ENCODE measurements at places on chromosomes 3 and 15.

- peak; percentile 87 for DNase-seq
These were observed 34.8 kb upstream of the CD47 start for GRCh38 chr3:108125550-108126071.

- DNase-seq: no peak
These were observed 68.0 kb downstream of the LRRK1 start for GRCh38 chr15:100987143-100987542.

DNA sequence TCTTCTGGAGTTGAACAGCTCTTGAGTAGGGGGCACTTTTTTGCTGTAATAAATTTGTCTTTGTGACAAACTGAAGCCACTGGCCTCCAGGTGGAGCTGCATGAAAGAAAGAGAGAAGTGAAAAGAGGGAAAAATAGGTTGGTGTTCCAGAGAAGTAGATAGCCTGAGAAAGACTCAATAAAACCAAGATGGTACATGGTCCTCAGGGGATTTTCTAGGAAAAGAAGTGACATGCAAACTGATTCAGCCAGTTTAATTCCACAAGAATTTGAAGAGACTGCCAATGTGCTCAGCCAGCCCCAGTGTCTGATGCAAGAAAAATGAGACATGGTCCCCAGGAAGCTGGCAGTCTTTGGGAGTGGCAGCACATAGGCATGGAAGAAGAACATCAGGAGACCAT, 152.7 kb downstream of the CD47 start:
- DNase-seq: peak; percentile 55

DNA sequence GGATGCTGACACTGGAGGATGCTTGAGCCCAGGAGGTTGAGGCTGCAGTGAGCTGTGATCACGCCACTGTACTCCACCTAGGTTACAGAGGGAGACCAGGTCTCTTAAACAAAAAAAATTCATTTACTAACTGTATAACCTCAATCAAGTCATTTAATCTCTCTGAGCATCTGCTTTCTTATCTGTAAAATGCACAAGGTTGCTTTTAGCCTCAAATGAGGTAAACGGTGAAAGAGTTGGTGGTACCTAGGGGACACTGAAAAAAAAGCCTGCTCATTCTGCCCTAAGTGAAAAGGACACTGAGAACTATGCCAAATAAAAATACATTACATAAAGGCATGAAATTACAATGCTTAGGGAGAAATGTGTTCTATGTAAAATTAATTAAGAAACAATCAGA, 3.4 kb downstream of the PP2D1 start:
- DNase-seq: no peak

- DNase-seq: no peak
These were observed 332.0 kb upstream of the SLCO3A1 start for GRCh38 chr15:91521548-91521947.

DNA sequence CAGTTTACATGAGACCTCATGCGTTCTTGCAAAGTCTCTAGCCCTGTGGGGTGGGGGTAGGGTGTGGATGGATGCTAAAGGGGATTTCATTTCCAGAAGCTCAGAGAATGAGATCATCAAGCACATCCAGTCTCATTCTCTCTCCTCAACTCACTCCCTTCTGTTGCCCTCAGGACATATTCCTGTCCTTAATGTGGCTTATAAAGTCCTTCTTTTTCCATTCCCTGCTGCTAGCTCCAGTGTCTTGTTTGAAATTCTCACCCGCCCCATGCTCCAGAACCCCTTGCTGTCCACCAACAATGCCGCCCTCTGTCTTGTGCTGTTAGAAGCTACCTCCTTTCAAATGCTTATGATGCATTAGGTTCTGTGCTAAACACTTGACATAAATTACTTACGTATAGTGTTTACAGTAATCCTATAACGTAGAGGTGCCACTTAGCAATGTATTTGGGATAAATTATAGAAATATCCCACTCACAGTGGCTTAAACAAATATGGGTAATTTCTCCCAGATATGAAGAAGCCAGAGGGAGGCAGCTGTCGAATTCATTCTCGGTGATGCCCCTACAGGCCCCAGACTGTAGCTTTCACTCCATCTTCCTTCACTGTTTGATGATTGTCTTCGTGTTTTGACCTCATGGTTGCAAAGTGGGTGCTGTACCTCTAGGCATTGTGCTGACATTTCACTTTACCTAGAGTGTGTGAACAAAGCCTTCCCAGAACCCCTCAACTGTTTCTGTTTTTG, 273.1 kb upstream of the TBL1XR1 start:
- DNase-seq: no peak

DNA sequence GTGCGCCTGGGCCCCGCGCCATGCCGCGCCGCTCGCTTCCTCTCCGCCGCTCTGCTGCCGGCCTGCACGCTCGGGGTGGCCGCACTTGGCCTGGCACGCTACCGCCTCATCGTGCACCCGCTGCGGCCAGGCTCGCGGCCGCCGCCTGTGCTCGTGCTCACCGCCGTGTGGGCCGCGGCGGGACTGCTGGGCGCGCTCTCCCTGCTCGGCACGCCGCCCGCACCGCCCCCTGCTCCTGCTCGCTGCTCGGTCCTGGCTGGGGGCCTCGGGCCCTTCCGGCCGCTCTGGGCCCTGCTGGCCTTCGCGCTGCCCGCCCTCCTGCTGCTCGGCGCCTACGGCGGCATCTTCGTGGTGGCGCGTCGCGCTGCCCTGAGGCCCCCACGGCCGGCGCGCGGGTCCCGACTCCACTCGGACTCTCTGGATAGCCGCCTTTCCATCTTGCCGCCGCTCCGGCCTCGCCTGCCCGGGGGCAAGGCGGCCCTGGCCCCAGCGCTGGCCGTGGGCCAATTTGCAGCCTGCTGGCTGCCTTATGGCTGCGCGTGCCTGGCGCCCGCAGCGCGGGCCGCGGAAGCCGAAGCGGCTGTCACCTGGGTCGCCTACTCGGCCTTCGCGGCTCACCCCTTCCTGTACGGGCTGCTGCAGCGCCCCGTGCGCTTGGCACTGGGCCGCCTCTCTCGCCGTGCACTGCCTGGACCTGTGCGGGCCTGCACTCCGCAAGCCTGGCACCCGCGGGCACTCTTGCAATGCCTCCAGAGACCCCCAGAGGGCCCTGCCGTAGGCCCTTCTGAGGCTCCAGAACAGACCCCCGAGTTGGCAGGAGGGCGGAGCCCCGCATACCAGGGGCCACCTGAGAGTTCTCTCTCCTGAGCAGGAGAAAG, 951 bp downstream of the GPR62 start:
- DNase-seq: peak; percentile 74

DNA sequence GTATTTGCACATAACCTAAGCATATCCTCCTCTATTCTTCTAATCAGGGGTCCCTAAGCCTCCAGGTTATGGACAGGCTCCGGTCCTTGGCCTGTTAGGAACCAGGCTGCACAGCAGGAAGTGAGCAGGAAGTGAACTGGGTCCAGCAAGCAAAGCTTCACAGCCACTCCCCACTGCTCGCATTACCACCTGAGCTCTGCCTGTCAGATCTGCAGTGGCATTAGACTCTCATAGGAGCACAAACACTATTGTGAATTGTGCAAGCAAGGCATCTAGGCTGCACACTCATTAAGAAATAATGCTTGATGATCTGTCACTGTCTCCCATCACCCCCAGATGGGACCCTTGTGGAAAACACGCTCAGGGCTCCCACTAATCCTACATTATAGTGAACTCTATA, 9.8 kb downstream of the MSL2 start:
- peak; percentile 66 for DNase-seq

GRCh38 chr15:89704411-89704810, 13.8 kb downstream of the WDR93 start:
- DNase-seq: no peak

DNA sequence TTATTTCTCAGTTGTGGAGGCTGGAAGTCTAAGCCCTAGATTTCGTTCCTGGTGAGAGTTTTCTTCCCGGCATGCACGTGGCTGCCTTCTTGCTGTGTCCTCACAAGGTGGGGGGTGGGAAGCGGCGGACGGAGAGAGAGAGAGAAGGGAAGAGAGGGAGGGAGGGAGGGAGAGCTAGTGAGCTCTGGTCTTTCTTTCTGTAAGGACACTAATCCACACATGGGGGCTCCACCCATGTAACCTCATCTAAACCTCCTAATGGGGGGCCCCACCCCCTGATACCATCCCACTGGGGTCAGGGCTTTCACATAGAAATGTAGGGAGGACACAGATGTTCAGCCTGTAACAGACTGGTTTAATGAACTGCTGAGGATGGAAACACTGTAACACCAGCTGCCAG, 7.3 kb downstream of the FBLN2 start:
- no peak for DNase-seq

DNA sequence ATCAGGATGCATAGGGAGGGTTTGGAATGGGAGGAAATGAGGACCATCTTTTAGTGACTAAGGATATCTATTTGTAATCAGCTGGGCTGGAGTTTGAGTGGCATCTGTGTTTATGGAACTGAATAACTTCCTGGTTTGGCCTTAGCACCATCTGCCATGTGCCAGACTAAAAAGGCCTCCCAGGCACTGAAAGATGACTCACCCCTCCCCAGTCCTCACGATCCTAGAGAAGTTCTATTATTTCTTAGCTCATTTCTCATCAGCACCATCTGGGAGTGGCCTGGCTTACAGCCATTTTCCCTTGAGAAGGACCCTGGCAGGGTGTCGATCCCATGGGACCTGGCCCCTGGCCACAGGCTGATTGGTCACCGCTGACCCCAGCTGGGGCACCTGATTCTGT, 23.9 kb upstream of the CTXND1 start:
- no peak for DNase-seq

DNA sequence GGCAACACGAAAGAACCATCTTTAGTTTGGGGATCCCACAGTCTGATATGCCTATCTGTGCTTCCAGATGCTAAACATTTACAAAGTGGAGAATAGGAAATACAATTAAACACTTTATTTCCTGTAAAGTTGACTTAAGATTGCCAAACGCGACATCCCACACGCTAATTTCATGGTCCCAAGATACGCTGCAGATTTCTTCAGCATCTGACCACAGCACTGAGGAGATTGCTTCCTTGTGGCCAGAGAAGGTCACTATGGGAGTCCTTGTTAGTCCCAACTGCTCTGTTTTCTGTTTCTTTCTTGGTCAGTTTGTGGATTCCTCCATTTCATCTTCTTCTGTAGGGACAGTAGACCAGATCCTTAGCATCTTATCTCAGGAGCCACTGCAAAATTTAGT, 43.3 kb downstream of the ASB7 start:
- no peak for DNase-seq

- no peak for DNase-seq
These were observed 78.1 kb upstream of the AKAP13 start for GRCh38 chr15:85302271-85302670.
